ENCODE measurements at places on chromosomes 7 and 10.

DNA sequence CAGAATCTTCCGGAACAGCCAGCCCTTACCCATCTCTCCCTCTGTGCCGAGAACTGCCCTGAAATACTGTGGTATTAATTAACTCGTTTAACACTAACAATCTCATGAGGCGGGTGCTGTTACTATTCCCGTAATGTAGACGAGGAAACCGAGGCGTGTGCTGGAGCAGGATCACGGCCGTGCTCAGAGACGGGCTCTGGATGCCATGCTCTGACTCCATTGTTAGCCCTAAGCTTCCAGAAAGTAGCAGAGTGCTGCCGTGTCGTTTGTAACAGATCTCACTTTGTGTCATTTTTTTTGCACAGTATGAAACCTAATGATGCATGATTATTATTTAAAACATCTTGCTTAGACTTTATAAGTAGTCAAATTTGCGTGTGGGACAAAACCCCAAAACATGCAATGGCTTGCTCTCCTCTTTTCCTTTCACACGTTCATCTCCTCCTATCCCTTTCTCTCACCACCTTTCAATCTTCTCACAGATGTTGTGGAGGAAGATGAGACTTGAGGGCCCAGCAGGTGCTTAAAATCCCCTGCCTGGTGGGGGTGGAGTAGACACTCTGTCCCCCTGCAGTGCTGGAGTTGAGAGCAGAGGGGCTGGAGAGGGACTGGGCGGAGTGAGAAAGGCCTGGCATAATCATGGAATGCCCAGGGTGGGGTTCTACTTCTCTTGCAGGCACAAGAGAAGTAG, 482 bp upstream of the ACTR3C start:
- no peak for DNase-seq

DNA sequence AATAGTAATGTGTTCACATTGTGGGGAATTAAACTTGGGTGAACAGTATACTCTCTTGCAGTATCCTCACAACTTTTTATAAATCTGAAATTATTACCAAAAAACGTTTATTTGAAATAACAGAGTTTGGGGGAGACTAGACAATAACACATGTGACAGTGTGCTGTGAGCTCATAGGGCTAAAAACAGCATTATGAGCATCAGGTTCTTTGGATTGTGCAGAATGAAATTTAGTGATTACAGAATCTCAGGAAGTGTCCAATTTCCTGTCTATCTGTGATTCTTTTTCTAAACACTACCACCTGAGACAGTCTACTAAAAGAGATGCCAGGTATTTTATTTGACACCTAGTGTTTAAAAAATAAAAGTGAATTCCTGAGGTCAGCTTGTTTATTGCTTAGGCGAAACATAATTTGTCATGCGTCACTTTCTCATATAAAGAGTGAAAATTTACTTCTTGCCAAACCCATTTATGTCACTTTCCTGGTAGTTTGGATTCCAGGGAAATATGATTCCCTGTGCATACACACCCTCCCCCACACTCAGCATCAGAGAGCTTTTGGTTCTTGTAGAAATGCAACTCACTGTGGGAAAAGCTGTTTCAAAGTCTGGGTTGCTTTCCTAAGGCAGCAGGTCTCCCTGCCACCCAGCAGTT, 71.2 kb downstream of the AOAH start:
- no peak for DNase-seq

DNA sequence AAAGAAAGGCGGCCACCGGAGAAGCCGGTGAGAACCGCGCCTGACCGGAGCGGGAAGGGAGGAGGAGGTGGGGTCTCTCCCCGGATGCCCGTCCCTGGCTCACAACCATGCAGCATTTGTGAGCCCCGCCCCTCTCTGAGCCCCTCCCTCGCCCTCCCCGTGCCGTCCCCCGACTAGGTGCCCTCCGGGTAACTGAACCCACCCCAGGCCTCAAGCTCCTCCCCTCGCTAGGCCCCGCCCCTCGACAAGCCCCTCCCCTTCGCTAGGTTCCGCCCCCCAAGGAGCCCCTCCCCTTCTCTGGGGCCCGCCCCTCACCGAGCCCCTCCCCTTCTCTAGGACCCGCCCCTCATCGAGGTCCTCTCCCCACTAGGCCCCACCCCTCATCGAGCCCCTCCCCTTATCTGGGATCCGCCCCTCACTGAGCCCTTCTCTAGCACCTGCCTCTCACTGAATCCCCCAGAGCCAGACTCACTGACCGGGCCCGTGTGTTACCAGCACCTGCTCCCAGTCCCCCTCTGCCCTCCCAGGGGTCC, 42.2 kb upstream of the HSPB1 start:
- DNase-seq, result peak; percentile 63

- DNase-seq, result no peak
Measured at GRCh38 chr10:100828738-100829096, 83.3 kb downstream of the PAX2 start.

GRCh38 chr7:127525866-127526480, 59.4 kb downstream of the GCC1 start:
- no peak for DNase-seq

GRCh38 chr7:91047636-91048035, 216.6 kb upstream of the FZD1 start:
- DNase-seq, result no peak

- DNase-seq, result no peak
Measured at GRCh38 chr10:29522061-29522855, 112.5 kb downstream of the SVIL start.

DNA sequence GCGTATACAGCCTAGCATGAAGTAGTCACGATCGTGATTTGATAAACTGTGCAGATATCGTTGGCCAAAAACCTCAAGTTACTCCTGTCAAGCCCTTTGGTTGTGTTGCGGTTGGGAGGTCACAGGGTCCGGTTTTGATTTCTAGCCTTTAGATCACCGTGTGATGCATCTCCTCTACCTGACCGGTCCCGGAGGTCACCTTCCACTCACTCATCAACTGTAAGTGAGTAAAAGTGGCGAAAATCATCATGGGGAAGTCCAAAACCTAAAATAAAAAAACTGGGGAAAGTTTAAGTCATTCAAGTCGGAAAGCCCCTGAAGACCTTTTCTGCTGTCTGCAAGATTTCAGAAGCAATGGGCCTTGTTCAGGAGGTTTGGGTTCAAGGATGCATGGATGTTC, 62.8 kb downstream of the ADARB2 start:
- DNase-seq, result no peak

DNA sequence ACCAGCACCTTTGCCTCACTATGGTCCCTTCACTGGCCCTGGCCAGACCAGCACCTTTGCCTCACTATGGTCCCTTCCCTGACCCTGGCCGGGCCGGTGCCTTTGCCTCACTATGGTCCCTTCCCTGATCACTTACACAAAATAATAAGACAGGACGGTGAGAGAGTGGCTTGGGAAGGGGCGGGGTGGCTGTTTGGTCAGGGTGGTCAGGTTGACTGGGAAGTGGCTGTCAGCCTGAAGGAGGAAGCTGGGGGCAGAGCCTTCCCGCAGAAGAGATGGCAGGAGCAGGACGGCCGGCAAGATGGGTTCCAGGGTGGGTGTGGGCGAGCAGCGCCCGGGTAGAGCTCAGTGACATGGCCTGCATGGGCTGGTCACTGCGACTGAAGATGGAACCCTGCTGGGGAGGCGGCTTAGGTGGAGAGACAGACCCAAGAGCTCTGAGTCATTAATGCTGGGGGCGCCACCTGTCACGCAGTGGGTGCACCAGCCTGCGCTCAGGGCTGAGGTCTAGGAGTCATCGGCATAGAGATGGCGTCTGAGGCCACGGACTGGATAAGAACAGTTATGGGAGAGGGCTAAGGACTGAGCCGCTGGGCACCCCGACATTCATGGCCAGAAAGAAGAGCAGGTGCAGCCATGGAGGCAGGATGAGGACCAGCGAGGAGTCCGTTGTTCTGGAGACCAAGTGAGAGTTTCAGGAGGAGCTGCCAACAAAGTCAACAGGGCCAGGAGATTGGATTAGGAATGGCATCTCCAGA, 91.8 kb downstream of the CHST15 start:
- no peak for DNase-seq

GRCh38 chr7:16034353-16034752, 347.9 kb upstream of the MEOX2 start:
- DNase-seq, result no peak

- no peak for DNase-seq
Measured at GRCh38 chr7:101772508-101773211, 44.8 kb upstream of the CUX1 start.

- no peak for DNase-seq
Measured at GRCh38 chr7:69619635-69620034, 21.4 kb downstream of the AUTS2 start.

GRCh38 chr7:3172768-3173280, 128.2 kb upstream of the SDK1 start:
- DNase-seq, result no peak

DNA sequence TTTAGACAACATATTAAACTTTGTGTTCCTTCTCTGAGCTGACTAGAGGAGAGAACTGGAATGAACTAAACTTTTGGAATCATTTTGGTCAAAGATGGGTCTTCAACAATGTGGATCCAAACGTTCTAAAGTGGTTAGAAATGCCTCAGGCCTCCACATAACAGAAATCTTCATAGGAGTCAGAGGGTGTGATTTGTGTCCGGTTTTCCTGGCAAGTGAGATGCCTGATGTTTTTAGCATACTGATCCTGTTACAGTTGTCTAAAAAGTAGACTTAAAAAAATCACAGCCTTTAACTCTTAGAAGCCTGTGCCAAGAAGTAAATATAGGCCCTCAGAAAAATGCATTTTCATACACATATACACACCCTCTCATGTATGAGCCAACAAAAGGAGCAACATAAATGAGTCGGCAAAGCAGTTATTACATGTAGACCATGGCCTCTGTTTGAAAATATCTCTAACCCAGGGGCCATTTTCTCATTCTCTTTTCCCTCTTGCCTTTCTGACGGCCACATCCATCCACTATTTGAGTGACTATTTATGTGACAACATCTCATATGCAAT, 64.5 kb downstream of the ST7 start:
- DNase-seq, result no peak

GRCh38 chr7:108143658-108144420, 13.7 kb upstream of the LAMB4 start:
- DNase-seq, result no peak

DNA sequence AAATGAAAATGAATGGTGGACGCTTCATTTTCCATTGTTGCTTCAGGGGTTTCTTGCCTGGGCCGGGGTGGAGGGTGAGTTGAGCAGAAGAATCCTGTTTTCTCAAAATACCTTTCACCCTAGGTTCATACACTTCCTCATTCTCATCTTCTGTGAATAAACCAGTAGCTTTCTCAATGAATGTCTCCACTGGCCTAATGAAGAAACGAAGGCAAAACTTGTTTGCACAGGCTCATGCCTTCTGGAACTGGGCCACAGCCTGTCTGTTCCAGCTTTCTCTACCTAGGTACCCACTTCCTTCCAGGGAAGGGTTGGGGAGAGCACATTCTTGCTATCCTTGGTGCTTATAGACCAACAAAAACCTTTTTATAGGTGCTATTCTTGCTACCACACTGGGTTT, 21.3 kb downstream of the STMP1 start:
- DNase-seq, result no peak

DNA sequence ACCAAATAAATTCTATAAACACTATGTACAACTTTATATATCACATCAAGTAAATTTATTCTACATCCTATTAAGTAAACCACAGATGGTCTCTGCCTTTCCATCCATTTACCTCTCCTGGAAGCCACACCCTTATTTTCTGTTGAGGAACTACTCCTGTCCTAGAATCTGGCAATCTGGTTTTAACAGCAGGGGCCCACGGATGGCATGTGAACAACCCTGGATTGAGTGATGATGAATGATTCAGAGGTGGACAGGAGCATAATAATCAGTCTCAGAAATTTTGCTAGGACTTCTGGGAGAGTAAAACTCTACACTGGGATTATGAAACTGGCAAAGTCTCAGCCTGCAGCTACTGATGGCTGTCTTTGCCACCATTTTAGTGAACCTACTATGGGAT, 54.1 kb downstream of the CDK6 start:
- DNase-seq, result no peak

GRCh38 chr7:114481999-114482398, 67.4 kb downstream of the FOXP2 start:
- DNase-seq, result no peak

- DNase-seq, result no peak
Measured at GRCh38 chr7:39353615-39354376, 212.4 kb upstream of the YAE1 start.

GRCh38 chr7:73504017-73504416, 18.1 kb downstream of the BAZ1B start:
- no peak for DNase-seq

DNA sequence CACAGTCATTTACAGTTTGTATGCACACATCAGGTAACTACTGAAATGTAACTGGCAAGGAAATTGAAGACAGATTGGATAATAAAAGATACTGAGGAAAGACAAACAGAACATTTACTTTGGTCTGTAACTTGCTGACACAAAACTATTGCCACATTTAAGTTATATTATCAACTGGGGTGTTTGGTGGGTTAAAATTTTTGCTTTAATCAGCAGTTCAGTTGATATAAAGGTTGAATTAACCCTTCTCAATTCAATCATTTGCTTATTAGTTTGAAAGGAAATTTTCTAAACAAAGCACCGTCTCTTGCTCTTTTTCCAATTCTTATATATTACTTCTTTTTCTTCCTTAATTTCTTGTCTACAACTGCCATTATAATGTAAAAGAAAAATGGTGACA, 102.4 kb downstream of the TMEM26 start:
- no peak for DNase-seq

GRCh38 chr7:2821161-2821841, 22.8 kb downstream of the GNA12 start:
- no peak for DNase-seq

- DNase-seq, result no peak
Measured at GRCh38 chr10:102644066-102644645, at the start of gene TRIM8. Gene TRIM8, plus strand, starts transcription at chr10:102644479. Its CDS starts 139 bp downstream, at chr10:102644618.

GRCh38 chr10:13701157-13701919, 114.6 kb downstream of the PRPF18 start:
- DNase-seq, result no peak

DNA sequence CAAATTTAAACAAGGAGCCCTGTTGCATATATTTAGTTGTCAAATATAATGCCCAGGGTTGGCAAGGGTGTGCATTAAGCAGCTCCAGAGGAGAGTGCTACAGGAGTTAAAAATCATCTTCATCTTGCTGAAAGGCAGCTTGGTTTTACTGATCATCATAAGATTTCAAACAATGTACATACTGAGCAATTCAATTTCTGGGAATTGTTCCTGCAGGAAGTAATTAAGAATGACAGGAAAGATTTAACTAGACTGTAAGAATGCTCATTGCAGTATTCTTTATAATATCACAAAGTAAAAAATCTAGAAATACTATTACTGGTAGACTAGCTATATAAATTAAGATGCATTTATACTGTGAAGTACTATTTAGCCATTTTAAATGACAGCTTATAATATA, 153.6 kb downstream of the DYNC1I1 start:
- DNase-seq, result no peak

GRCh38 chr7:145474009-145474686, 638.3 kb upstream of the TPK1 start:
- DNase-seq, result no peak

GRCh38 chr7:34281260-34281659, 375.9 kb downstream of the BMPER start:
- DNase-seq, result no peak

- no peak for DNase-seq
Measured at GRCh38 chr10:77571490-77571889, 66.1 kb downstream of the KCNMA1 start.

All from effector CD8-positive, alpha-beta T cell (primary cell).